ENCODE measurements at places on chromosomes 2 and 18.

DNA sequence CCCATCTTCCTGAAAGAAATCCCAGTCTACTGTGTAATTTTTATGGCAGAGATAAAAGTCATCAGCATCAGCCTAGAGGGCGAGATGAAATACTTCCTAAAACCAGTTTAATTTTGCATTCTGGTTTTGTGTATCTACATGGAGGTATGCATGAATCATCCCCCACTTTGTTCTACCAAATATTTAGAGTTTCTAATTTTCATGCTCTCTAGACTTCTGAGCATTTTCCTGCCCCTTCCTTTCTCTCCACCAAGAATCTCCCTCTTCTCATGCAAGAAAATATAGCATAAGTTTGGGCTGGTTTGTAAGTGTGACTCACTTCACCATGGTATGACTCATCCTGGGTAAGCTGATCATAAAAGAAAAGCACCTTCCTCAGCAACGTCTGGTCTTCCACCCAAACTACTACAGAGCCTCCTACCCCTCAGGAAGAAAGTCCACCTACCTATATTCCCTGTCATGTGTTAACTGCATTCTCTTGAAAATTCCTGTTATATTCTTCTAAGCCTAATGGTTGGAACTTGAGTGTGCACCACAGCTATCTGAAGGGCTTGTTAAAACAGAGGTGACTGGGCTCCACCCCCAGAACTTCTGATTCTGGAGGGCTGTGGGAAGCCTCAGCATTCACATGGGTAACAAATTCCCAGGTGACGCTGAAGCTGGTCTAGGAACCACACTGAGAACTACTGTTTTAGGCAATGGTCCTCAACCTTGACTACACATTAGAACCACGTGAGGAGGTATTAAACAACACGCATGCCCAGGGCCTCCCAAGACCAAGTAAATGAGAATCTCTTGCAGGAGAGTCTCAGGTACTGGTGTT lies 37.4 kb upstream of the RAPGEF4 start:
- peak; percentile 92 for DNase-seq

- no peak for DNase-seq
These were observed 326.4 kb downstream of the SMAD2 start for GRCh38 chr18:47604021-47604420.

GRCh38 chr2:150700666-150701580 lies 213.5 kb upstream of the RND3 start:
- no peak for DNase-seq

DNA sequence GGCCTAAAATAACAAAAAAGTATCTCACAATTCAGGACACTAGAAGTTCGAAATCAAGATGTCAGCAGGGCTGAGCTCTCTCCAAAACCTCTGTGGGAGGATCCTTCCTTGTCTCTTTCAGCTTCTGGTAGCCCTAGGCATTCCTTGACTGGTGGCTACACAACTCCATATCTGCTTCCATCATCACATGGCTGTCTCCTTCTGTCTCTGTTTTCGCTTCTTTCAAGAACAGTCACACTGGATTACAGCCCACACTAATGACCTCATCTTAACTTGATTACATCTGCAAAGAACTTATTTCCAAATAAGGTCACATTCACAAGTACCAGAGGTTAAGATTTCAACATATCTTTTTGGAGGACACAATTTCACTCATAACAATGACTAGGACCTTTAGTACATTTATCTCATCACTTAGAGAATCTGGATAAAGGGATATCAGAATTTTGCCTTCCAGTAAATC lies 275.2 kb downstream of the IRS1 start:
- DNase-seq, result peak; percentile 86

GRCh38 chr2:67240507-67240906 lies 156.6 kb upstream of the ETAA1 start:
- DNase-seq, result peak; percentile 27

GRCh38 chr2:197037863-197038398 lies 111.4 kb upstream of the PGAP1 start:
- no peak for DNase-seq

DNA sequence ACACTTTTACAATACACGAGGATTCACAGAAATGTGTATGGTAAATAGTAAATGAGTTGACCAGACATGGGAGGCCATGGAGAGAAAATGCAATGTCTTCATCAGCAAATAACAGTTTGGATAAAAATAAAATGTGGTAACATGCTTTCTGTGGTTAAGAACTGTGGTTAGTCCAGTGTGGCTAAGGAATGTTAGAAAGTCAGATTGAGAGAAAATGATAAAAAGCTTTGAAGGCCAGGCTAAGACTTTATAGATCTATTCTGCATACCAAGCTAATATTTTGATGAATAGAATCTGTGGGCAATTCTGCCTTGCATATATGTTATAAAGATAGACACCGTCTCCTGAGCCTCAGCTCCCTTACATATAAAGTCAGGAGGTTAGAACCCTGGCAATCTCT lies 215.9 kb downstream of the SOX11 start:
- DNase-seq, result peak; percentile 69

GRCh38 chr2:195730912-195731311 lies 73.9 kb downstream of the SLC39A10 start:
- peak; percentile 30 for DNase-seq

- DNase-seq, result peak; percentile 15
These were observed 231.6 kb upstream of the SMAD2 start for GRCh38 chr18:48161911-48162698.

DNA sequence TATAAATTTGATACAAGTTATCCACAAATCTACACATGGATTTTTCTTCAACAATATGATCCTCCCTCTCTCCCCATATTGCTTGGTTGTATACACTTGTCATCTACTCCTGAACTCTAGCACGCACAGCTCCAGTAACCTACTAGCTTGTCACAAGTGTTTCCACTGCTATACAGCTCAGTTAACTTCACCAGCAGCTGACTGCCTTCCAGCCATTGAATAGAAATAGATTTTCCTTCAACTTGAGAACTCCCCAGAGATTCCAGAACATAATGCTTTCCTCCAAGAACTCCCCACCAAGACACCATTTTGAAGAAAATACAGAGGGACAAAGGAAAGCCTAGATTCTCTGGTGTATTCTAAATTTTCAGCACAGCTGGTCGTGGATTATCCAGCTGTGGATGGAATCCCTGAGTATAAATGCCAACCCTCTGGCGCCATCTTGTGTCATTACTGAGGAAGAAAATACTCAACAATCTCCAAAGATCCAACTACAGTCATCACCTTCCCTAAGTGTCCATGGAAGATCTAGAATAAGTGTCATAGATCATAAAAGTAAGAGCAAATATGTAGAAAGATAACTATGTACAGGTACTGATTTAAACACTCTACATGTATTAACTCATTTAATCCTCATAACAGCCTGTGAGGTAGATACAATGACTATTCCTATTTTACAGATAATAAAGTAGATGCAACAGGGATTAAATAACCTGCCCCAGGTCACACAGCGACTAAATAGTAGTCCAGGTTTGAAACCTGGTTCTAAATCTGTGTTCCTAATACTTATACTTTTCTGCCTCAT lies 156.7 kb downstream of the ARHGAP28 start:
- peak; percentile 29 for DNase-seq

DNA sequence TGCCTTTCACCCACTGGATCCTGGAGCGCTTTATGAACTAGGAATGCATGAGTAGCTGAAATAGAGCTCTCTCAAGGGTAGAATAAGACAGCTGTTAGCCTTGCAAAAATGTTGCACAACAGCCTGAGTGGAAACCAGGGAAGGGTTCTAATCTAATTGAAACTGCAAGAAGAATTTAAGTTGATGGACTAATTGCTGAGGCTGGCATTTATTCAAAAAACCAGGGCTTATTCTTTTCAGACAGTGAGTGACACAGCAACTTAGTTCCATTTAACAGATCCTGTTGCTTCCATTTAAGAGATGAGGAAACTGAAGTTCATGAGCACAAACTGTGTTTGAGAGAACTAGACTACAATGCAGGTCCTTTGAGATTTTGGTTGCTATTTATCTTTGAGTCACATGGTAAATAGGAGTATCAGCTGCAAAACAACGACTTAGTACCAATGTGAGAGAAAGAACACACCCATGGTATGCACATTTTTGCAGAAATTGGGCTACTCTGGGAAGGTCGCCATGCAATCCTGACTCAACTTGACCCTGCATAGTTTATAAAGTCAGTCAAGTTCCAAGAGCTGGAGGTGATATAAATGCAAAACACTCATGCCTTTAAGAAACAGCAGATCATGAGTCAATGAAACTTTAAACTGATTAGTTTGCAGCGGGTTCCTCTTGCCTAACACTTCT lies 76.4 kb upstream of the PARD3B start:
- peak; percentile 94 for DNase-seq

- DNase-seq, result no peak
These were observed 61.4 kb upstream of the LYPD1 start for GRCh38 chr2:132731441-132731840.

DNA sequence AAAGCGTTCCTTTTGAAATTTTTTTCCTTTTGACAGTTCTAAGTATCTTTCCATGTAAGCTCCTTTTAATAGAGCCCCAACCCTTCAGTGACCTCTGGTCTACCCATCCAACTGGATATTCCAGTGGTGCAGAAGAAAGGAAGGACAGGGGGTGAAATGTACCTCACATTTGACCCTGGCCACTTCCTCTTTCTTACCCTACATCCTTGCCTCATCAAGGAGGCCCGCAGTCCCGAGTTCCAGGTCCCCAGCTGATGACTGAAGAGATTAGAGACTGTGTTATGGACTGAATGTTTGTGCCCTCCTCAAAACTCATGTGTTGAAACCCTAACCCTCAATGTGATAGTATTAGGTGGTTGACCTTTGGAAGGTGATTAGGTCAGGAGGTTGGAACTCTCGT lies 158.1 kb downstream of the RBM43 start:
- no peak for DNase-seq

DNA sequence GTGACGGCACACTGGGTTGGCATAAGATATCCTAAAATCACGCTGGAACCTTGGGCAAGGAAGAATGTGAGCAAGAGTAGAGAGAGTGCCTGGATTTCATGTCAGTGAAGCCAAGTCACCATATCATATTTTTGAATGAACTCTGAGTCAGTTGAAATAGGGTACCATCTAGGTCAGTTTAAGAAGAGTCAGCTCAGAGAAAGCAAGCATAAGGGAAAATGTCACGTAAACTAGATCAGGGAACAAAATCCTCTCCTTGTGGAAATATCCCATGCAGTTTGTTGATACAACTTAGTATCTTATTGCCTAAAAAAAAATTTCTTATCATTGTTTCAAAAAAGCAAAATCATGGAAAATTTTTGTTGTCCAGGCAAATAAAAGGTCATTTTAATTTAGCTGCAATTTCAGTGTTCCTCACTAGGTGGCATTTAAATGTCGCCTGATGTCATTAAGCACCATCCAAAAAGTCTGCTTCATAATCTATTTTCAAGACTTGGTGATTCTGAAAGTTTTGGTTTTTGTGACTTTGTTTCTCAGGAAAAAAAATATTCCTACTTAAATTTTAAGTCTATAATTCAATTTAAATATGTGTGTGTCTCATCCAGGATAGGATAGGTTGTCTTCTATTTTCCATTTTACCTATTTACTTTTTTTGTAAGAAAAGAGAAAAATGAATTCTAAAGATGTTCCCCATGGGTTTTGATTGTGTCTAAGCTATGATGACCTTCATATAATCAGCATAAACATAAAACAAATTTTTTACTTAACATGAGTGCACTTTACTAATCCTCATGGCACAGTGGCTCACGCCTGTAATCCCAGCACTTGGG lies 19.6 kb downstream of the RSAD2 start:
- peak; percentile 57 for DNase-seq

DNA sequence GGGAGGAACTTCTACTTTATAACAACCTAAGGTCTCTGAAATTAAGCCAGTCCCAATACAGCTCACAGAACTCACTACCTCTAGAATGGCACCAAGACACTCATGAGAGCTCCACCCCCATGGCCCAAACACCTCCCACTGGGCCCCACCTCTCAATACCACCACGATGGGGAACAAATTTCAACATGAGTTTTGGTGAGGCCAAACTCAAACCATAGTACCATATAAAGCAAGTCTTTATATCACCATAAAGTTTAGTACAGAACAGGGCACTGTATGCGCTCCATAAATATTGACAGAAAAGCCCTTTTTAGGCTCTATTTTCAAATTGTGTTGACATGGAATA lies 3.3 kb downstream of the AFG3L2 start:
- no peak for DNase-seq

DNA sequence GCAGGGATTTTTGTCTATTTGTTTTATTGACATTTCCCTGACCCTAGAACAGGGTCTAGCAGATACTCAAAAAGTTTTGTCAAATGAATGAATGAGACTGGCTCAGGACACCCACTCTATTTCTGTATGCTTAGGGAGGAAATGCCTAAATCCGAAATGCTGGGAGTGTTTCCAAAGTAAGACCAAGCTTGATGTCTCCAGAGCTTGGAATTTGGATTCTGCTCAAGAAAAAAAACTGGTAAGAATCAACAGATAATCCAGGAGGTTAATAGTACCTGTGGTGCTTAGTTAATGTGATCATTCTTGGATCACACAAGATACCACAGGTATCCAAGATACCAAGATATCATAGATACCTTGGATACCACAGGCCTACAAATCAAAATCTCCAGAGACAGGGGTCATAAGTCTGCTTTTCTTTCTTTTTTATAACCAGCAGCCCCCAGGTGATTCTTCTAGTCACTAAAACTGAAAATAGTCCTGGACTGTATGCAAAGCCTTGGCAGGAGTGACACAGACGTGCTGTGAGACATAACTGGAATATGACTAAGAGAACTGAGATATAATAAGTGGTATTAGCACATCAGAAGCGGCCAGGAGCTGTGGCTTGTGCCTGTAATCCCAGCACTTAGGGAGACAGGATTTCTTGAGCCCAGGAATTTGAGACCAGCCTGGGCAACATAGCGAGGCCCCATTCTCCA lies 39.9 kb upstream of the SP3 start:
- peak; percentile 65 for DNase-seq

- peak; percentile 93 for DNase-seq
These were observed 47.3 kb upstream of the SERPINE2 start for GRCh38 chr2:224086226-224086914.

- peak; percentile 90 for DNase-seq
These were observed 20.4 kb upstream of the CXXC1 start for GRCh38 chr18:50307738-50308470.

- no peak for DNase-seq
These were observed 33.2 kb downstream of the RPE start for GRCh38 chr2:210035679-210036078.

DNA sequence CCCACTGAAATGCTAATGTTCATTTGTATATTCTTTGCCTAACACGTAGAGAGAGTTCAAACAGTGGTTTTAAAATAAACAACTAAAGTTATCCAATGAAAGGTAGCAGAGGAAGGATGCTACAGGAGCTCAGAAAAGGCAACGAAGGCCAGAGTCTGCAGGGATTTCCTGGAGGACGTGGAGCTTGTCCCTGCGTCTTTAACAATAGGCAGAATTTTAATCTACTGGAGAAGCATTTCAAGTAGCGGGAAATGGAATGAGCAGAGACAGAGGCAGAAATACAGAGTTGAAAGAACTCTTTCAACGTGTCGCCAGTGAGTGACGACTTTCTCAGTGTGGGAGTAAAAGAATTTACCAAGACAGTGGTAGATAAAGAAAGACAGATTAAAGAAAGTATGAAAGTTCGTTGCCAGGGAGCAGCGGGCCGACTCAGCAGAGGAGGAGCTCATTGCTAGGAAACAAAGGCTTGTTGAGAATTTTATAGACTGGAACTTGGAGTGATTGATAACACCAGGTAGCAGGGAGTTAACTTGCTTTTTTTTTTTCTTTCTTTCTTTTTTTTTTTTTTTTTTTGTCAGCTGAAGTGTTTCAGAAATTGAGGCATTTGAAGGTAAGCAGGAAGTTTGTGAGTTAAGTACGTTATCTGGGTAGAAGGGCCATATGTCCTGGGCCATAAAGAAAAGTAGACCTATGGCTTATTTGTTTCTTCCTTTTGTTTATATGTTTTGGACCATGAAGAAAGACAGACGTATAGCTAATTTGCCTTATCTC lies 625 bp upstream of the NBAS start:
- DNase-seq, result peak; percentile 54

- no peak for DNase-seq
These were observed 20.9 kb upstream of the PPP1CB start for GRCh38 chr2:28730641-28731146.

Data from fibroblast of lung (primary cell).